A549 treated with Mapracorat at 1 μM for 4 hours (cell line): ENCODE measurements at places on chromosomes 4 and X. TPM values are rescaled to one million over a fixed set of nuclear protein-coding genes. Genes with fewer than 3 reads are reported as not detected.

The AKAP4 gene
- not detected in 5 replicates for total RNA-seq

The BCLAF3 gene
- 2.5 to 4.3 TPM (median 3.5 TPM) in 5 replicates for total RNA-seq

The ZFYVE28 gene
- total RNA-seq = 2.4 to 3.2 TPM (median 2.5 TPM) in 5 replicates

The CLIC2 gene
- total RNA-seq = 0.05 to 0.23 TPM (median 0.16 TPM) in 4 of 5 replicates, not detected in the other

The PDLIM3 gene
- 0.07 to 0.42 TPM (median 0.22 TPM) in 4 of 5 replicates, not detected in the other for total RNA-seq

The FRYL gene
- total RNA-seq = 8.0 to 12.0 TPM (median 9.0 TPM) in 5 replicates

The USP38 gene
- total RNA-seq = 7.0 to 9.1 TPM (median 8.2 TPM) in 5 replicates

The NPY2R gene
- not detected in 5 replicates for total RNA-seq

The HSFX3 gene
- not detected in 5 replicates for total RNA-seq

The STATH gene
- total RNA-seq = not detected in 5 replicates

The TNMD gene
- total RNA-seq = not detected in 5 replicates
